ENCODE measurements at places on chromosomes 2 and 18.

DNA sequence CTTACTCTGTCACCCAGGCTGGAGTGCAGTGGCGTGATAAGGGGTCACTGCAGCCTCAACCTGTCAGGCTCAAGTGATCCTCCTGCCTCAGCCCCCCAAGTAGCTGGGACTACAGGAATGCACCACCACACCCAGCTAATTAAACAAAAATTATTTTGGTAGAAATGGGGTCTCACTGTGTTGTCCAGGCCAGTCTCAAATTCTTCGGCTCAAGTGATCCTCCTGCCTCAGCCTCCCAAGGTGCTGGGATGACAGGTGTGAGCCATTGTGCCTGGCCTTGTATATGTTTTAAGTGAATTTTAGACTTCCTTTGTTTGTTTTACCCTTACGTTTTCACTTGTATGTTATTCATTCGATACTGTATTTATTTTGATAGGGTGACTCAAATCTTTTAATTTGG lies 34.7 kb upstream of the ITSN2 start:
- DNase-seq, result no peak

GRCh38 chr2:173184031-173185004 lies 108.7 kb downstream of the MAP3K20 start:
- DNase-seq, result no peak

- no peak for DNase-seq
Observed at GRCh38 chr2:135226961-135227360, 174.9 kb downstream of the RAB3GAP1 start.

GRCh38 chr18:55265984-55266383 lies 306.7 kb upstream of the CCDC68 start:
- no peak for DNase-seq

- no peak for DNase-seq
Observed at GRCh38 chr18:61722247-61722646, 170.6 kb downstream of the RNF152 start.

DNA sequence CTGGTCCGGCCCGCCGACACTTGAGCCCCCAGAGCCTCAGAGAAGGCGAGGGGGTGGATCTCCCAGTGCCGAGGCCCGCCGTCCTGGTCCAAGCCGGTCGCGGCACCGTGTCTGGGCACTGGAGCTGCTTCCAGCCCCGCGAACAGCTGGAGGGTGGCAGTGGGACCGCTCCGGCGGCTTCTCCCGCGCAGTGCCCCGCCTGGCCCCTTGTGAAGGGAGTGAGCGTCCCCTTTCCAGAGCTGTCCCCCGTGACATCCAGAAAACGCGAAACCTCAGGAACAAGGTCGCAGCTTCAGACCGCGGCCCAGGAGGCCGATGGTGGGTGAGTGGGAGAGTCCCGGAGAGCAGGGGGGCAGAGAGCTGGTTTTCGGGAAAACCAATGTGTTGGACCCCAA lies 579 bp upstream of the EMX1 start:
- no peak for DNase-seq

- DNase-seq, result no peak
Observed at GRCh38 chr2:48749291-48750127, 6.0 kb downstream of the LHCGR start.

GRCh38 chr18:65942854-65943253 lies 192.0 kb downstream of the CDH7 start:
- DNase-seq, result no peak

Measured in stimulated activated CD4-positive, alpha-beta T cell treated with anti-CD3 and anti-CD28 coated beads, Interleukin-1b, Interleukin-23, amount 100 ng/mL, for 1 hour (primary cell).